Uterus (tissue), 4 donors: ENCODE measurements at places on chromosomes 7 and 10.

DNA sequence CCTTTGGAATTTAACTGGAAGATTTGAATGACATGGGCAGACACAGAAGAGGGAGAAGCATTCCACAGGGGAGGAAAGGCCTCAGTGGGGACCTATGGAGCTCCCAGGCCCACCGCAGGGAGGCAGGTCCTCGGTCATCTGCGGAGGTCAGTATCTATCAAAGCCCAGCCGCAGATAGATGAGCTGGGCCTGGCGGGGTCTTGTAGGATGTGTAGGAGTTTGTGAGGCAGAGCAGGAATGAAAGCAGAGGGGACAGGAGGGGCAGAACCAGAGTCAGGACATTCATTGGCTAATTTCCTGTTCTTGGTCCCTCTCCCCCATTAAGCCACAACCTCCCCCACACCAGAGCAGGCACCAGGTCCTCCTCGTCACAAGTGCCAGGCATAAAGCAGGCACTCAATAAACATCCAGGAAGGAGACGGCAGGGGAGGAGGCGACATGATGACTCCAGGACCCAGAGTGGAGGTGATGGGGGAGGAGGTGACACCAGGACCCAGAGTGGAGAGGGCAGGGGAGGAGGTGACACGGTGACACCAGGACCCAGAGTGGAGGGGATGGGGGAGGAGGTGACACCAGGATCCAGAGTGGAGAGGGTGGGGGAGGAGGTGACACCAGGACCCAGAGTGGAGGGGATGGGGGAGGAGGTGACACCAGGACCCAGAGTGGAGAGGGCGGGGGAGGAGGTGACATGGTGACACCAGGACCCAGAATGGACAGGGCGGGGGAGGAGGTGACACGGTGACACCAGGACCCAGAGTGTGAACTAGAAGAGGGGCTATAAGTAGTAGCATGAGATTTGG lies 83.7 kb upstream of the PDGFA start:
- no peak for DNase-seq

GRCh38 chr10:58079461-58079860 lies 188.2 kb downstream of the IPMK start:
- no peak for DNase-seq

GRCh38 chr10:6114299-6114698 lies 25.5 kb downstream of the RBM17 start:
- no peak for DNase-seq

- DNase-seq, result no peak
Measured at GRCh38 chr7:84674236-84674913, 479.8 kb upstream of the SEMA3A start.

GRCh38 chr10:62189131-62189530 lies 79.5 kb downstream of the RTKN2 start:
- no peak for DNase-seq

DNA sequence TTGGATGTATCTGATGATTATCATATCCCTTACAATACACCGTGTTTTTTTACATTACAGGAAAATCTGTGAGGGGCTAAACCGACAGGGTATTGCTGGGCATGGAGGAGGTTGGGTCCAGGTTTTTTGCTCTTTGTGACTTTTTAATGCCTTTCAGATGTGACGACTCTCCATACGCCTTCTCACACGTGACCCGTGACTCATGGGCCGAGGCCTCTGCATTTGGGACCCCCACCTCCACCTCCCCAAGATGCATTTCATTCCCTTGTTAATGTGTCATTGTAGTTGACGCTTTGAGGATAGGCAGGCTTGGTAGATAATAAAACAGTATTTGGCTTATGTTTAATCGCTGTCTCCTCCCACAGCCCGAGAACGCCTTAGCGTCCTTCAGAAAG lies 95.3 kb downstream of the CUX1 start:
- DNase-seq, result peak; percentile 87

- DNase-seq, result no peak
Measured at GRCh38 chr7:91411060-91411459, 146.8 kb downstream of the FZD1 start.

DNA sequence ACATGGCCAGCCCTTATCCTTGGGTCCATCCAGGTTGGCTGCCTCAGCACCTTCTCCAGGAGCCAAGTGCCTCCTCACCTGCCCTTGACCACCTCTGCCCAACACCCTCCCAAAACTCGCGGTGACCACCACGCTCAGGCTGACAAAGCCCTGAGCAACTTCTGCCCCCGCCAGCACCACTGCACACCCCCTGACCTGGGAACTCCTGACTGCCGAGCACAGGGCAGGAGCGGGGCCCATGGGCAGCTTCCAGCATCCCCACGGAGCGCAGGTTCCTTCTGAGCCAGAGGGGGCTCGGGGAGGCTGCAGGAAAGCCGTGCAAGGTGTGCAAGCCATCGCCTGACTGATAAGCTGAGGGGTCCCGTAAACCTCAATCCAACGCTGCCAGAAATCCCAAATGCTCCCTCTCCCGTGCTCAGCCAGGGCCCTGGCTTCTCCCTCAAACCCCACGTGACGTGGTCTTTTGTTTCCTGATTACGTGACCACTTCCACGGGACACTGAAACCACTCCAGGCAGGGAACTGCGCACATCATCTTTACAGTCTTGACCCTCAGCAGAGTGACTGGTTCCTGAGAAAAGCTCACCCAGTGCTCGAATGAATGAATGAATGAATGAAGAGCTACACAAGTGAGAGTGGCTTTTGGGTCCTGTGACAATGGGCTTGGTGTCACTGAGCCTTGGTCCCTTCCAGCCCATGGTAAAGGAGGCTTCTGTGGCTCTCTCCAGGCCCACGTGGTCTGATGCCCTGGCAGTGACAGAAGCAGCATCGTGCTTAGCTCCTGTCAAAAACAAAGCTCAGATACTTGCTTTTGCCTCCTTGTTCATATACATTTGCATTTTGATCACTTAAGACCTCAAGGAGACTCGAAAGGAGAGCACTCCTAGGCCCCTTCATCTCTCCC lies 249.8 kb upstream of the PPP2R2D start:
- no peak for DNase-seq

GRCh38 chr10:93745408-93746065 lies 12.2 kb upstream of the LGI1 start:
- no peak for DNase-seq

DNA sequence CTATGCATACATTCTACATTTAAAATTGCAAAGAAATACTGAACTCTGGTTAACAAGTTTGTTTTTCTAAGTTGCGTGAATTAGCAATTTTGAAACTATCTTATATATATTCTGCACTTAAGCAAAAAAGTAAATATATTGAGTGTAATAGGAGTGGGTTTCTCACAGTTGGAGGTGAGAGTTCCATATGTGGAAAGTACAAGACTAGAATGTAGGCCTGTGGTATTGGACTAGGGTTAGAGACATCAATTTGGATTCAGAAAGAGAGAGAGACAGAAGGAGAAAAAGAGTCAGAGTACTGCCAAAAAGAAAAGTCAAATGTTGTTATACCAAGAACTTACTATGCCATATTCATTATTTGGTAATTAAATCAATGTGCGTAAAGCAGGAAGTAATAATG lies 47.3 kb upstream of the ITGB8 start:
- no peak for DNase-seq

GRCh38 chr7:107998660-107999480 lies 4.1 kb downstream of the LAMB1 start:
- DNase-seq, result no peak

GRCh38 chr10:48801001-48801421 lies 116.3 kb downstream of the WDFY4 start:
- no peak for DNase-seq

GRCh38 chr7:29095631-29096445 lies 50.5 kb downstream of the CPVL start:
- DNase-seq, result no peak

DNA sequence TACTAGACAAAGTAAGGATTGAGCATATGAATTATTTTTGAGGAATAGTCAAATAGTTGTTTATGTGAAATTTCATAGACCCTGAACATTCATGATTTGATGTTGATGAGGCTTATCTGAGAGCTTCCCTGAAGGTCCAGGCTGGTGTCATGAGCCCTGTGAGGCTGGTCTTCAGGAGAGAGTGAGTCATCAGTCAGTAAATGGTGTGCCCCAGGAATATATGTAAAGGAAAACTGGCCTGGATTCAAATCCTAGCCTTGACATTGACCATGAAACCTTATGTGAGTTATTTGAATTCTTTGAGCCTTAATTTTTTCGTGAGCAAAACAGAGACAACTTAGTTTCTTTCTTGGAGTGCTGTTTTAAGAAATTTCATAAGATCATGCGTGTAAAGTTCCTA lies 6.2 kb downstream of the TMEM236 start:
- no peak for DNase-seq

DNA sequence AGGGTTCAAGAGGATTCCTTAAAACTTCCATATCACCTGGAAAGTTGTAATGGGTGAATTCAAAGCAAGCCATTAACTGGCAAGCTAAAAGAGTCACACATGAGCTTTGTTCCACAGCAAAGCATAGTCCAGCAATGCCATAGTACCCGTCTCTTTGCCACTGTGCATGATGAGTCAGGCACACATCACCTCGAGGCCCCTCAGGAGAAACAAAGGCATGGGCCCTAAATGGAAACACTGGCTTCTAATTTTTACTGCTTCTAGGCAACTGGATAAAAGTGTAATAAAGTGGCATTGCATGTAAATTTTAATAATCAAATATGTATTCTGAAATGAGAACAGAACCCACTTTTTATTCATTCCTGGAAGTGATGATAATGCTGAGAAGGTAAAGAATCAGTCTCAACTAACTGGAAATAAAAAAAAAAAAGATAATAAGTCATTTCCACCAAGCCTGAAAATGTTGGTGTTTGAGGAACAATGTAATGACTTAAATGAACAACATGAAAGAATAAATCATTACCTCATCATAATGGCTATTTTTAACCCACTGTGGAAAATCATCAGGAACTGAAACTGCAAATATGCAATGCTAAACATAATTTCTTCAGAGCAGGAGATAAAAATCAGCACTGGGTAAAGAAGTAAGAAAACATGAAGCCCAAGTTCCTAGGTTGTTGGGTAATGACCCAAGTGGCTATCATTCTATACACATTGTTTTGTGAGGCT lies 104.9 kb downstream of the CDK6 start:
- no peak for DNase-seq

DNA sequence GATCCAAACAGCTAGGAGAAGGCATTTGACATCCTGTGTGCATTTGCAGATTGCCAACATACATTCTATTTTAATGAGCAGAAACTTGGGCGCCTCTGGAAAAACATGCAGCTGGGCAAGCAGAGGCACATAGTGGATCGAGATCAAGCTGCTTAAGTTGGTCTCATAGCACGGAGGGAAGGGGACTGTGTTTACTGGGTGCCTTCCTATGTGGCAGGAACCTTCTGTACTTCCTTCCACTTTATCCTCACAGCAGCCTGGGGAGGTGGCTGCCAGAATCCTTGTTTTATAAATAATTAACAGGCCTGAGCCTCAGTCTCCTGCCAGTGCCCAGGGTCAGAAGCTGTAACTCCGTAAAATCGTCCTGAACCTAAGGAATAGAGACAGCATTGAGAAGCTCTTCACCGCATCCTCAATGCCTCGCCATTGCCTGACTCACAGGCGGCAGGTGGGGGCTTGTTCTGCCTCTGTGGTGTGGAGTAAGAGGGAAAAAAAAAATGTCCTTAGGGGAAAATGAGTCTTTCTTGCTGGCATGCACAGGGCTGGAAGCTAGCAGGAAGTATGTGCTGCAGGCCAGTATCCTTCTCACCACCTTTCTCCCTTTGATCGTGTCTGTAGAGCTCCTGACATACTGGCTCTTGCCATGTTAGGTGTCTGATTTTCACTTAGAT lies 6.2 kb downstream of the VWA2 start:
- DNase-seq, result no peak

DNA sequence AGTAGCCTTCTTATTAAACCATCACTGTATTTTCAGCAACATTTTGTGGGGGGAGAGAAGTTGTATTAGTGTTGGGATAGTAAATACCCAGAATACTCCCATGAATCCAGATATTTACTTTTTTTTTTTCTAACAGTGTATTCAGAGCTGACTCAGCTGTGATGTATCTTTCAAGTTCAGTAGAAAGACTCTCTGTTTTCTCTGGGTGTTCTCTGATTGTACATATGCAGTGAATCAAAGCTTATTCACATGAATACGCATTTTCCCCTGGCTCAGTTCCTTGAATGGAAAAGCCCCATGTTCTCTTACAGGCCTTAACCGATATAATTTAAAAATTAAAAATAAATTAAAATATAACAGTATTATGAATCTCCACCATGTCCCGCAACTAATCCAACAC lies 1.3 kb downstream of the TFPI2 start:
- no peak for DNase-seq

- DNase-seq, result no peak
Measured at GRCh38 chr7:17965603-17966002, 25.3 kb upstream of the SNX13 start.

- no peak for DNase-seq
Measured at GRCh38 chr7:117134889-117135552, 181.7 kb downstream of the ST7 start.

GRCh38 chr7:73985737-73986141 lies 42.2 kb upstream of the ELN start:
- DNase-seq, result no peak

- no peak for DNase-seq
Measured at GRCh38 chr7:23594879-23595604, 2.1 kb upstream of the CCDC126 start.

GRCh38 chr7:111025006-111025405 lies 65.9 kb upstream of the LRRN3 start:
- DNase-seq, result no peak

DNA sequence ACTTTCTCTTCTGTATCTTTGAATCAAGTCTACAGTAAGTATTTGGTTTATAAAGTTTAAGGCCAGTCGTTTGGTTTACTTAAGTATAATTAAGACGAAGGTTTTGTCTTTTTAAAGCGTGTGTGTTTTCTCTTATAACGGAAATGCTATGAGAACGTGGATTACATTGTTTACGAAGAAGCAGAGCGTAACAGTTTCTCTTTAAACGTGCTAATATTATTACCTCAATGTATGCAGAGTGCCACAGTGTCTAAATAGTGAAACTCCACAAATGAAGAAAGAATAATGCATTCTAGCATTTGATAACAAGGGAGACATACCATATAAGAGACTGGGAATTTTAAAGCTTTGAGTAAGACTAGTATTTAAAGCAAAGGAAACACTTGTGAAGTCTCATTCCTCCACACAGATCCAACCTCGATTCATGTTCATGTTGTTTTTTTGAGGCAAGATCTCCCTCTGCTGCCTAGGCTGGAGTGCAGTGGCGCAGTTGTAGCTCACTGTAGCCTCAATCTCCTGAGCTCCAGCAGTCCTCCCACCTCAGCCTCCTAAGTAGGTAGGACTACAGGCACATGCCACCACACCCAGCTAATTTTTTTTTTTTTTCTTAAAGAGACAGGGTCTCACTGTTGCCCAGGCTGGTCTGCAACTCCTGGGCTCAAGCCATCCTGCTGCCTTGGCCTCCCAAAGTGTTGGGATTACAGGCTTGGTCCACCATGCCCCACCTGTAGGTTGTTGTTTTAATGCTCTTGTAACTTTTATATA lies 75.1 kb downstream of the ANKRD61 start:
- DNase-seq, result no peak

GRCh38 chr10:6843894-6844650 lies 264.0 kb upstream of the PRKCQ start:
- DNase-seq, result no peak

GRCh38 chr7:113320419-113320818 lies 202.1 kb upstream of the SMIM30 start:
- DNase-seq, result no peak

GRCh38 chr7:1557771-1558170 lies 1.8 kb upstream of the TMEM184A start:
- no peak for DNase-seq

GRCh38 chr7:150740053-150740452 lies 2.8 kb downstream of the GIMAP5 start:
- DNase-seq, result no peak

- DNase-seq, result peak; percentile 7
Measured at GRCh38 chr10:78313636-78314035, 280.0 kb downstream of the RPS24 start.
